Suprapubic skin (tissue), 4 donors: ENCODE measurements at places on chromosomes 2 and 18.
A peak's percentile ranks its signal among the peaks of the same experiment; 100 is the strongest.

GRCh38 chr2:110871637-110872036 lies 139.3 kb downstream of the ACOXL start:
- DNase-seq: no peak
- H3K4me1 ChIP-seq: no peaks in the 10 kb centered on the region
- H3K4me3 ChIP-seq: no peak overlapping the region

GRCh38 chr2:220748875-220749479 lies 823.1 kb downstream of the EPHA4 start:
- H3K27me3 ChIP-seq: no peaks in the 10 kb centered on the region
- no peak overlapping the region for H3K27ac ChIP-seq
- H3K4me3 ChIP-seq: no peak overlapping the region

- no peak overlapping the region for H3K27ac ChIP-seq
- peaks cover 55% of the 10 kb centered on the region for H3K4me1 ChIP-seq
- H3K36me3 ChIP-seq: no peaks in the 10 kb centered on the region
- H3K27me3 ChIP-seq: no peaks in the 10 kb centered on the region
These were observed 2.0 kb downstream of the NBEAL1 start for GRCh38 chr2:203016716-203017115.

DNA sequence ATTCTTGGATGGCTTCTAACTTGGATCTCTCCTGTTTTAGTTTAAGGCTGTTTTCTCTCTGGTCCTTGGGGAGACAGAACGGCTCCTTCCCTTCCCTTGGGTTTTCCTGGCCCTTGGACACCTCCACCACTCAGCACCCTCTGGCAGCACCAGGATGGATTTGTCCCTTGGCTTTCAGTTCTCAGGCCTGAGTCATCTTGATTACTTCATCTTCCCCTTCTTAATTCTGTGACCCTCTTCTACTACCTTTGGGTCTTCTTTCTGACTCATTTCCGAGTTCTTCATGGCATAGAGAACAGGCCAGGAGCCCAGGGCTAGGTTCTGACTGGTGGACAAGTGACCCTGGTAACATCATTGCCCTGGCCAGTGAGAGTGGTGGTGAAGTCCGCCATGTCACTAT lies 14.9 kb downstream of the IGFBP2 start:
- H3K36me3 ChIP-seq: no peaks in the 10 kb centered on the region
- no peak overlapping the region for H3K27ac ChIP-seq
- no peak for DNase-seq
- no peak overlapping the region for H3K4me3 ChIP-seq

DNA sequence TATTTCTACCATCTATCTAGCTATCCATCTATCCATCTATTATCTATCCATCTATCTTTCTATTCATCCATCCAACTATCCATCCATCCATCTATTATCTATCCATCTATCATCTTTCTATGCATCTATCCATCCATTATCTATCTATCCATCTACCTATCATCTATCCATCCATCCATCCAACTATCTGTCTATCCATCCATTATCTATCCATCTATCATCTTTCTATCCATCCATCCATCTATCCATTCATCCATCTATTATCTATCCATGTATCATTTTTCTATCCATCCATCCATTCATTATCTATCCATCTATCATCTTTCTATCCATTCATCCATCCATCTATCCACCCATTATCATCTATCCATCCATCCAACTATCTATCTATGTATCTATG lies 24.6 kb upstream of the ZNF407 start:
- H3K27me3 ChIP-seq: peaks cover 6% of the 10 kb centered on the region
- no peak for DNase-seq
- no peak overlapping the region for H3K27ac ChIP-seq
- H3K36me3 ChIP-seq: no peaks in the 10 kb centered on the region
- H3K4me1 ChIP-seq: no peaks in the 10 kb centered on the region

DNA sequence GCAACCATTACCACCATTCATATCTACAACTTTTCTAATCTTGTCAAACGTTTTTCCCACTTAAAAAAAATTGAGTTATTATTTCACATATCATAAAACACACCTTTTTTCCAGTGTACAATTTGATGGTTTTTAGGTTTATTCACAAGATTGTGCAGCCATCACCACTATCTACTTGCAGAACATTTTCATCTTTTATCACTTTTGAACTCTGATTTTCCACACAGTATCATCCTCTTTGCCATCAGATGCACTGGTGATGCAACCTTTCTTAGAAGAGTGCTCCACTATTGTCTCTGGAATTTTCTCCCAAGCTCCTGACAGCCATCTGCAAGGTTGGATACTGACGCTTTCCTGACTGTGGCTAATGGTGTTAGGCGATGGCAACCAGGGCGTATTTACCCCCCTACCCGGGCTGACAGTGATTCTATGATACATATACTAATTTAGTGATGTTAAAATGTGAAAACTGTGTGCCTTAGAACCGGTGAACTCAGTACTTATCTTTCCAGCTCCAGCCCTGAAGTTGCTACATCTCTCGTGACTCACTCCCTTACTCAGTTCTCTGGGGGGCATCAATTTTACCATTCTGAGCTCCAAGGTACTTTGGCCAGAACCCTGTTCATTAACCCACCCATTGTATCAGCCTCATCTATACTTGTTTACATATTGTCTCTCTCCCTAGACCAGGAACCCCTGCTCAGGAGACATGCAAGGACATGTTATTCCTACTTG lies 105.4 kb upstream of the SPRED2 start:
- no peaks in the 10 kb centered on the region for H3K36me3 ChIP-seq
- H3K4me1 ChIP-seq: no peaks in the 10 kb centered on the region
- H3K4me3 ChIP-seq: no peak overlapping the region
- no peaks in the 10 kb centered on the region for H3K27me3 ChIP-seq

DNA sequence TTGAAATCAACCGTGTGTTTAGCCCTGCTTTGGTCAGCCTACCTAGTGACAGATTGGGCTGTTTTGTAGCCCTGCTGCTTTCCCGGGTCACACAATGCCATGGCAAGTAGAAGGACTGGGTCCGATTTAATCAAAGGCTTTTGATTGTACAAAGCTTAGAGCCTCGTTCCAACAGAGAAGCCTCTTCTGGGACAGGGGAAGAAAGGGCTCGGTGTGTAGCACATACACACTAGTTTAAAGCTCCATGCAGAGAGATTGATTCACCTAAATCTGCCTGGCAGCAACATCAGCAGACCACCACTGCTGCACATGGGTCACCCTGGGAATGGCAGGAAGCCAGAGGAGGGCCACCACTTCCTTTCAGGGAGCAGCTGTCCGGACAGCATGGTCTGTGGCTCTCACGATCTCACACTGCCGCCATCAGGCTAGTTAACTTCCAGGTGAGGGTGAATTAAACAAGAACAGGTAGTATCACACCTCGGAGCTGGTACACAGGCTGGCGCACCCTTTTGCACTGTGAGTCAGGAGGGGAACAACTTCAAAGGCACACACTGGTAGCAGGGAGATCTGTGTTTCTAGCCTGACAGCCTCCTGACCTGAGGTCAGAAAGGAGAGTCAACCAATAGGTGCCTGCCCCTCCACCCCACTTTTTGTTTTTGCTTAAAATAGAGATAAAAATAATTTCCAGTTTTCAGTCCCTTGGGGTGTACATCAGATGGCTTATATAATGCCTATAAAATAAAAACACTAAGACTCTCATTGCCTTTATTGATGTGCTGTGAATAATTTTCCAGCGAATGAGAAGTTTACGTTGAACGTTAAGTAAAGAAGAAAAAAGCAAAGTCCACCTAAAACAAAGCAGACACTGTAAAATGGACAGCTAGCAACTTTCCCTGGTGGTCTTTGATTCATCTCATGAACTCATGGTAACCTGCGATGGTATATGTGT lies 108.5 kb downstream of the CDCA7 start:
- no peaks in the 10 kb centered on the region for H3K4me1 ChIP-seq
- no peaks in the 10 kb centered on the region for H3K27me3 ChIP-seq

GRCh38 chr2:26757873-26758789 lies 6.0 kb upstream of the SLC35F6 start:
- peak overlapping the region; percentile 52 for H3K27ac ChIP-seq
- H3K27me3 ChIP-seq: no peaks in the 10 kb centered on the region
- DNase-seq: no peak
- H3K36me3 ChIP-seq: no peaks in the 10 kb centered on the region

DNA sequence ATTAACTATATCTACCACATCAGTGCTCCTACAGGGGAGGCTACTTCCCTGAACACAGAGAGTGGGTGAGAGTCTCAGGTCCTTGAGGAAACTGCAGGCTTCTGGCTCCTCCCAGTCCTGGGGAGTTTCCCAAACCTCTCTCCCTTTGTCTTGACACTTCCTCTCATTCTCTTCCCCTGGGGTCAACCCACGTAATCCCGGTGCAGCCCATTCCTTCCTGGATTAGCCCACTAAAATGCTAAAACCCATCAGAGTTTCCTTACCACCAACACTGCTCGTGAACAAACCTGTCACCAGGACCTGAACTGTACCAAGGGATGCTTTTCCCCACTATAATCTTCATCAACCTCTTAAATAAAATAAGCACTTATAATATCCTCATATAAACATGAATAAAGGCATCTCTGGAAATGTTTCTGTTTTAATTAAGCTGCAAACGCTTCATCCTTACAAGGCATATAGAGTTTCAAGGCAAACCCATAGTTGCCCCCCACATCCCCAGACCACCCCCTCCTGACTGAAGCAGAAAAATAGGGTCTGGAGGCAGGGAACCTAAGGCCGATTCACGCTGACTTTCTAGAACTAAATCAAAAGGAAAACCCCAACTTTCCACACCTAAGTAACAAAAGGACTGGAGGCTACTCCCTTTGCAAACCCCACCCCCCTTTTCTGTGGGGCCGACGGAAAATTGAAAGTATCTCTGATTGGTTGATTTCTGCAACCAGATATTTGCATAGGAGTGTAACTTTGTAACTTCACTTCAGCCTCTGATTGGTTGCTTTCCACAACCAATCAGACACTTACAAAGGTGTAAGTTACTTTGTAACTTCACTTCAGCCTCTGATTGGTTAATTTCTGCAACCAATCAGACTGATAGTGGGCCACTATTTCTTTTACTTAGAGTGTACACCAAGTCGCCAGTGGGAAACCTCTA lies 19.0 kb downstream of the TMSB10 start:
- no peaks in the 10 kb centered on the region for H3K36me3 ChIP-seq
- peak overlapping the region; percentile 51 for H3K27ac ChIP-seq
- H3K27me3 ChIP-seq: no peaks in the 10 kb centered on the region
- peaks cover 37% of the 10 kb centered on the region for H3K4me1 ChIP-seq
- peak; percentile 65 for DNase-seq

DNA sequence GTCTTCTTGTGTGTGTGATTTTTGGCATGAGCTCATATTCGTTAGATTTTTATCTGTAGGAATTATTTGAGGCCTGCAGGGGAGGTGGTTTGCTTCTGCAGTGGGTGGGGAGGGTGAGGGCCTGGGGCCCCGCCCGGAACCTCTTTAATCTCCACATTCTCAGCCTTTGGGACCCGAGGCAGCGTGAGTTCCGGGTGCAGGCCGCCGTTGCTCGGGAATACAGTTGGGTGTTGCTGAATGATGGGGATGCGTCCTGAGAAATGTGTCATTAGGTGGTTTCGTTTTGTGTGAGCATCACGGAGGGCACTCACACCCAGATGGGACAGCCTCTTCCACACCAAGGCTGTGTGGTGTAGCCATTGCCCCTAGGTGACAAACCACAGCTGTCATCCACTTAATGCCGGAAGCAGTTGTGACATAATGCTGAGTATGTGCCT lies 13.7 kb upstream of the GAL3ST2 start:
- peaks cover 28% of the 10 kb centered on the region for H3K36me3 ChIP-seq
- no peak for DNase-seq
- no peak overlapping the region for H3K4me3 ChIP-seq
- no peaks in the 10 kb centered on the region for H3K27me3 ChIP-seq
- H3K4me1 ChIP-seq: no peaks in the 10 kb centered on the region
- H3K27ac ChIP-seq: no peak overlapping the region

DNA sequence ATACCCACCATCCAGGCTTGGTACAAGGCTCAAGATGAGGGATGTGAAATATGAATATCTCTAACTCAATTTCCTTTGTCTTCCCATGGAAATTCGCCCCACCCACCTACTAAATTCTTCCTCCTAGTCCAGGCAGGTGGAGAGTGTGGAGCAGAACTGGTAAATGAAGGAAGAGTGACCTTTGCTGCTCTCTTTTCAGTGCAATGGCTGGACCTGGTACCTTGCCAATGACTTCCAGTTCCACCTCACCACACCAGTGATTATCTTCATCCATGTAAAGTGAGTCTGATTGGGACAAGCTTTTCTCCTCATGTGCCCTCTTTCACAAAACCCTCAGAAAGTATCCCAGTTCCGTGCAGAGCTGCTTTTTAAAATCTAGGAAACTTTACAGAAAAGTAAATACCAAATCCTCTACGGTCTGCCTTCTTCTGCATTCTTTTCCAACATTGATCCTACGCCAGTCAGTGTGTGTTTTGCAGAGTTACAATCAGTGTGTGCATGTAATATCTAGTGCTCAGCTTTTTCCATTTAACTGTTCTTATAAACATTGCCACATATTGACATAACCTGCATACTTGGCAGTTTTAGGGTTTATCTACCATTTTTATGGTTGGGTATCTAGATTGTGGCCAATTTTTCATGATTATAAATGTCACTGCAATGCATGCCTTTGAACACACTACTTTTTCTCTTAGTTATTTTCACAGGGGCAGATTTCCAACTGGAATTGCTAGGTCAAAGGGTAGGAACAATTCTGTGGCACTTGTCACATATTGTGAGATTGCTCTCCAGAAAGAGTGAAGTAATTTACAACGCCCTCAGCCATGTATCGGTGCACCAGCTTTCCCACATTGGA lies 86.5 kb upstream of the SEC11C start:
- H3K4me3 ChIP-seq: no peak overlapping the region
- H3K27ac ChIP-seq: no peak overlapping the region
- DNase-seq: no peak
- H3K4me1 ChIP-seq: peaks cover 17% of the 10 kb centered on the region
- no peaks in the 10 kb centered on the region for H3K27me3 ChIP-seq
- H3K36me3 ChIP-seq: no peaks in the 10 kb centered on the region

GRCh38 chr2:36235426-36235825 lies 120.2 kb upstream of the CRIM1 start:
- H3K27ac ChIP-seq: no peak overlapping the region
- H3K27me3 ChIP-seq: no peaks in the 10 kb centered on the region

- peaks cover 14% of the 10 kb centered on the region for H3K4me1 ChIP-seq
- no peaks in the 10 kb centered on the region for H3K27me3 ChIP-seq
- no peak overlapping the region for H3K4me3 ChIP-seq
- no peaks in the 10 kb centered on the region for H3K36me3 ChIP-seq
- no peak for DNase-seq
These were observed 328.2 kb downstream of the SETBP1 start for GRCh38 chr18:45008694-45009413.

DNA sequence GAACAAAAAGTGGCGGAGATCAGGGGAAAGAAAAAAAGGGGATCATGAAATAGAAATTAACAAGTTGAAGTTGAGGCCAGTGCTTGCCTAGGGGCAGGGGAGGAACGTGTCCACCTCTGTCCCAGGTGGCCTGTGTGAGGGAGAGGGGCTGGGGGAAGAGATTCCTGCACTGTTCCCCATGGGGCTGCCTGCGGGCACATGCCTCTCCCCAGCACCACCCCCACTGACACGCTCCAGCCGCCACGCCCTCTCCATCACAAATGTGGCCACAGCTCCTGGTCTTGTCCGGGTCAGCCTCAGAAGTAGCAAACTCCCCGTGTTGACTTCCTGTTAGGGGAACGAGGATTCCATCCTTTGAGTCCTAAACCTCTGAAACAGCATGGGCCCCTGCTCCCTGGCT lies 161.2 kb downstream of the GLI2 start:
- no peak overlapping the region for H3K4me3 ChIP-seq
- DNase-seq: no peak
- H3K27ac ChIP-seq: no peak overlapping the region
- peaks cover 8% of the 10 kb centered on the region for H3K4me1 ChIP-seq
- H3K27me3 ChIP-seq: no peaks in the 10 kb centered on the region
